Naive B cell (primary cell): ENCODE measurements at places on chromosomes 4 and X.

DNA sequence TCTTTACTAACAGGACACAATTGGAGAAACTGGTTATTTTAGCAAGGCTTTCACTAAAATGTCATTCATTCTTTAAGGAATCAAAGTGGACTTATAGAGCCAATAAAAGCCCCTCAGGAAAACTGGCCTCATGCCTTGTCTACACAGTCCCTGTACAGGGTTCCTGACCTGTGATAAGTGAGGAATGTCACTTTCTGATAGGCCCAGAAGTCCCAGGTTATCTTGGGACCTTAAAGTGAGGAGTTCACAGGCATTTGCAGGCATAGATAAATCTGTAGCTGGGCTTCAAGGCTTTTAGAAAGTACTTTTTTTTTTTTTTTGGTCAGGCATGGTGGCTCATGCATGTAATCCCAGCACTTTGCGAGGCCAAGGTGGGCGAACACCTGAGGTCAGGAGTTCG is 19.4 kb upstream of the STPG2 start:
- no peak for DNase-seq

DNA sequence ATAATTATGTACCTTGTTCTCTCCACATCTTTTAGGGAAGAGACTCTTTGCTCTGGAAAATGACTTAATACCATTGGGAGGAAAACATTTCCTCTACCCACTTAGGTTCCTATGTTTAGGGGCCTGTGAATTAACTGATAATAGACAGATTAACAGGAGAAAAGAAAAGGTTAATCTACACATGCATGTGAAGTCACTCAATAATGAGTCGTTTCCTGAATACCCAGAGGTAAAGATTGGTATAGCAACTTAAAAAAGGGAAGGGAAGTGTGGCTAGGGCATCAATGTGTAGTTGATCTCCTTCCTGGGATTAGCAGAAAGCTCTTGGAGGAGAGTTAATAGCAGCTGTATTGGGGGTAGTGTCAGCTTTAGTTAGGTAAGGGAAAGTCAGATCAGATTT is 419.5 kb upstream of the ATOH1 start:
- DNase-seq = no peak

- DNase-seq = no peak
Measured at GRCh38 chr4:128658214-128658631, 151.3 kb upstream of the JADE1 start.

GRCh38 chrX:25737540-25737939 is 400.6 kb upstream of the MAGEB18 start:
- DNase-seq = no peak

- no peak for DNase-seq
Measured at GRCh38 chr4:110867251-110867960, 244.5 kb upstream of the PITX2 start.
